Osteoblast (primary cell): ENCODE measurements at places on chromosomes 2 and 18. TPM values are rescaled to one million over a fixed set of nuclear protein-coding genes. Genes with fewer than 3 reads are reported as not detected.

Gene EGR4
- total RNA-seq, result not detected in 2 replicates

Gene TRAF3IP1
- 7.6 and 8.5 TPM in 2 replicates for total RNA-seq

Gene MC5R
- total RNA-seq, result 0.36 and 0.59 TPM in 2 replicates

Gene SLC9A4
- not detected in 2 replicates for total RNA-seq

Gene RAD51AP2
- not detected in 2 replicates for total RNA-seq

Gene REG1B
- total RNA-seq, result not detected in 2 replicates

Gene HOXD9
- 0.36 and 0.59 TPM in 2 replicates for total RNA-seq

Gene LHCGR
- total RNA-seq, result not detected in 2 replicates
